ENCODE measurements at places on chromosomes 11 and 22. TPM values are rescaled to one million over a fixed set of nuclear protein-coding genes. Genes with fewer than 3 reads are reported as not detected.

The SAAL1 gene
- 19.1 TPM for total RNA-seq

The APLNR gene
- 1.5 TPM for total RNA-seq

DNA sequence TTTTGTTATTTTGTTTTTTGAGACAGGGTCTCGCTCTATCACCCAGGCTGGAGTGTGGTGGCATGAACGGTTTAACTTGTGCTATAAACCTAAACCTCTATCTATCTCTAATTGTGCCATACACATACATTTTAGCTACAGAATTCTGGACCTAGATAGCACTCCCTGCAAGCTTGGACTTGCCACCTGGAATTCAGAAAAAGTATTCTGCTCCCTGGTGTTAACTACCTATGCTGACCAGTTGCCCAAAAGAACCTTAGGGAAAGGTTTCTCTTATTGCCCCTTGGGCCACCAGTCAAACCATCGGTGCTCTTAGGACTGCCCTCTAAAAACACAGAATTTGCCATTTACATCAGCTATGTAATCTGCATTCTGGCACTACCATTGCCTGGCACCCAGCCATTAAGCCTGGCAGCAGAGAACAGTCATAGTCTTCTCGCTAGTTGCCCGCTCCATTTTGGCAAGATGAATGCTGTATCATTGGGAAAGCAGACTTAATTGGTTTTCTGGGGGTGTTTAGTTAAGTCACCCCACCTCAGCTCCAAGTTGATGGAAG lies 55.3 kb downstream of the ETS1 start:
- no peaks in the 10 kb centered on the region for H3K27me3 ChIP-seq
- no peak overlapping the region for H3K4me3 ChIP-seq
- H3K36me3 ChIP-seq: no peaks in the 10 kb centered on the region
- no peak overlapping the region for H3K27ac ChIP-seq

- H3K27me3 ChIP-seq: no peaks in the 10 kb centered on the region
- H3K4me1 ChIP-seq: peaks cover 17% of the 10 kb centered on the region
These were observed 5.3 kb upstream of the KMT2A start for GRCh38 chr11:118430956-118431355.

- DNase-seq: no peak
- no peak overlapping the region for H3K4me3 ChIP-seq
- peaks cover 67% of the 10 kb centered on the region for H3K36me3 ChIP-seq
- H3K4me1 ChIP-seq: peaks cover 53% of the 10 kb centered on the region
- peak overlapping the region; percentile 5 for H3K27ac ChIP-seq
These were observed 5.9 kb downstream of the SERPINH1 start for GRCh38 chr11:75567971-75568370.

DNA sequence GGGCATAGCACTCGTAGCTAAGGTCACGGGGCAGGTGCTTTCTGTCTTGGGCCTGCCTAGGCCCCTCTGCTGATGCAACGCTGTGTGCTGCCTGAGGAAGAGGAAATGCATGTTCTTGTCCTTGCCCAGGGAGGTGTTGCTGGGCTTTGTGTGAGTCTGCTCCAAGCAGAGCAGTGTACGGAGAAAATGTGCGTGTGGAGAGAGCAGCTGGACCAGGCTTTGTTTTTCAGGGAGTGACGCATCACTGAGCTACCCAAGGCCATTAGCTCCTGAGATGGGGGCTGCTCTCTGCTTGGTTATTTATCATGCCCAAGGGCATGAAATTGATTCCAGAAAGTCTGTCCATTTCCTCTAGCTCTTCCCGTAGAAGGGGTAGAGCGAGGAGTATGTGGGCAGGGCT lies 82.9 kb upstream of the THY1 start:
- no peak overlapping the region for H3K27ac ChIP-seq
- peaks cover 5% of the 10 kb centered on the region for H3K27me3 ChIP-seq
- no peaks in the 10 kb centered on the region for H3K36me3 ChIP-seq
- peaks cover 13% of the 10 kb centered on the region for H3K4me1 ChIP-seq
